ENCODE measurements at places on chromosomes 4 and X.

GRCh38 chr4:169051761-169052593 is 41.9 kb upstream of the CBR4 start:
- H3K4me1 ChIP-seq, result peaks cover 10% of the 10 kb centered on the region
- no peaks in the 10 kb centered on the region for H3K36me3 ChIP-seq
- no peak for DNase-seq
- no peak overlapping the region for H3K4me3 ChIP-seq
- H3K27ac ChIP-seq, result no peak overlapping the region
- no peaks in the 10 kb centered on the region for H3K27me3 ChIP-seq

- H3K27me3 ChIP-seq, result no peaks in the 10 kb centered on the region
- H3K36me3 ChIP-seq, result no peaks in the 10 kb centered on the region
- DNase-seq, result no peak
Measured at GRCh38 chr4:13910556-13910955, 283.0 kb upstream of the BOD1L1 start.

GRCh38 chr4:10590896-10591295 is 93.7 kb downstream of the CLNK start:
- no peaks in the 10 kb centered on the region for H3K36me3 ChIP-seq
- DNase-seq, result no peak
- no peaks in the 10 kb centered on the region for H3K27me3 ChIP-seq
- H3K4me3 ChIP-seq, result no peak overlapping the region
- H3K27ac ChIP-seq, result no peak overlapping the region
- H3K4me1 ChIP-seq, result no peaks in the 10 kb centered on the region

DNA sequence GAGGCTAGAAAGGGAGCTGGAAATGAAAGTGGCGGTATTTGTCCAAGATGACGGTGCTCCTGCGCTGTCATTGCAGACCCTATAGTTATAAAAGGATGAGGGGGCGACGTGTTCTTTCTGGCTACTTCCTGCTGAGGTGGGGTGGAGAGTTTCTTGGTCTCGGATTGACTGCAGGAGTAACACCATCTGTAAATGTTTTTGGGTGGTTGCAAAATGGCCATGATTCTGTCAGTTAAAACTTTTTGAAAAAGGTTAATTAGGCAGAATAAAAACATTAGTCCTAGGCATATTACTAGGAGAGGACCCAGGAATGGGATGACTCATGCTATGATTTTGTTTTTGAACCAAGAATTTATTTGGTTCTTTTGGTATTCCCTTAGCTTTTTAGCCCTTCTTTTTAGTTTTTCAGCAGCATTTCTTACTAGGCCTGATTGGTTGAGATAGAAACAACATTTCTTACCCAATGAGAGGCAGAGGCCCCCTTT is 53.1 kb downstream of the USP11 start:
- no peaks in the 10 kb centered on the region for H3K4me1 ChIP-seq
- DNase-seq, result no peak
- H3K27ac ChIP-seq, result no peak overlapping the region
- H3K27me3 ChIP-seq, result no peaks in the 10 kb centered on the region
